ENCODE measurements at places on chromosomes 3 and 15. TPM values are rescaled to one million over a fixed set of nuclear protein-coding genes. Genes with fewer than 3 reads are reported as not detected.
A peak's percentile ranks its signal among the peaks of the same experiment; 100 is the strongest.

DNA sequence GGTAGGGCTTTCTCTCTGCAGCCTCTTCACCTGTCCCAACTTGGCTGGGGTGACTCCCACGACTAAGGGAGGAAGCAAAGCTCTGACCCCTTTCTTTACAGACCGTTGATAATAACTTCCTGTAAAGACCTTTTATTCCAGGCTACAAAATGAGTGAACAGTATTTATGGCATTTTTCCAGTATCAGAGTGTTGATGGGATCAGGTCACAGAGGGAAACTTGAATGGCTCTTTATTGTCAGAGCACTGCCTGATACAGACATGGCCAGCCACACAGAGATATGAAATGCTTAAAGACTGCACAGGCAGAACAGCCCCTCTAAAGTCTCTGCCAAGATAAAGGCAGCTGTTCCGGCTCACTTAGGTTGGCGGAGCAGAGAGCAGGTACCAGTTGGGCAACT lies 1033.9 kb upstream of the NR2F2 start:
- no peak for DNase-seq

ATP8B4 gene
- total RNA-seq: 75.3 TPM

- no peak for DNase-seq
Observed at GRCh38 chr3:23203708-23204330, 692 bp downstream of the UBE2E2 start.

ESYT3 gene
- total RNA-seq: 0.09 TPM

NOX5 gene
- total RNA-seq: 0.21 TPM

DNA sequence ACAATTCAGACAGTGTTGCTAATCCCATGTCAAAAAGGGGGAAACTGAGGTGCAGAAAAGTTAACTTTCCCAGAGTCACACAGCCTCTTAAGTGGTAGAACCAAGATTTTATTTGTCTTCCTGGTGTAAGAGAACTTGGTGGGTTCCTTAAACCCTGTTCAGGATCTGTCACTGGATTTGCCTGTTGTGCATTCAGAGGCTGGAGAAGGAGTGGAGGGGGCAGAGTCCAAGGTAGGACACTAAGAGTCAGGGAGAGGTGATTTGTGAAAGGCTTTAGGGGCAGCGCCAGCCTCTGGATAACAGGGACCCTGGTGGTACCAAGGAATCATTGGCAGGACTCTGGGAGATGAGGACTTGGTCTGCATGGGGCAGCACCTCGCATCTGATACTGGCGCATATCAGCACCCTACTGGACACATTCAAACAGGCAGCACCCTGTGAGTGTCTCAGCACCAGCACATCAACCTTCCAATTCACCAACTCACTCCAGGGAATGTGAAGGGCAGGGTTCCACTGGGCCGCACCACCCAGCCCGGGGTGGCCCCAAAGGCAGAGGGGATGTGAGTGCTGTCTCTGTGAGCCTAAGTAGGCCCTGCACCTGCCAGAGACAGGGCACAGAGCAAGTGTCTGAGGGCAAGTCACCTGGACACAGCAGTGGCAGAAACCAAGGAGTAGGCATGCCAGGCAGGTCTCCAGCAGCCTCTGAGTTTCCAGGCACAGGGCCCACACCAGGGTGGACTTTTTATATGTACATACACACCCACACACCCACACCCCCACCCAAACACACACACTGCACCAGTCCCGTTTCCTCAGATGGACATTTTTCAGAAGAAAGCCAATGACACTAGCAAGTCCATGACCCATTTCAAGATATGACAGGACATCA lies 71.6 kb downstream of the LIPC start:
- DNase-seq: no peak

SST gene
- total RNA-seq: not detected

DNA sequence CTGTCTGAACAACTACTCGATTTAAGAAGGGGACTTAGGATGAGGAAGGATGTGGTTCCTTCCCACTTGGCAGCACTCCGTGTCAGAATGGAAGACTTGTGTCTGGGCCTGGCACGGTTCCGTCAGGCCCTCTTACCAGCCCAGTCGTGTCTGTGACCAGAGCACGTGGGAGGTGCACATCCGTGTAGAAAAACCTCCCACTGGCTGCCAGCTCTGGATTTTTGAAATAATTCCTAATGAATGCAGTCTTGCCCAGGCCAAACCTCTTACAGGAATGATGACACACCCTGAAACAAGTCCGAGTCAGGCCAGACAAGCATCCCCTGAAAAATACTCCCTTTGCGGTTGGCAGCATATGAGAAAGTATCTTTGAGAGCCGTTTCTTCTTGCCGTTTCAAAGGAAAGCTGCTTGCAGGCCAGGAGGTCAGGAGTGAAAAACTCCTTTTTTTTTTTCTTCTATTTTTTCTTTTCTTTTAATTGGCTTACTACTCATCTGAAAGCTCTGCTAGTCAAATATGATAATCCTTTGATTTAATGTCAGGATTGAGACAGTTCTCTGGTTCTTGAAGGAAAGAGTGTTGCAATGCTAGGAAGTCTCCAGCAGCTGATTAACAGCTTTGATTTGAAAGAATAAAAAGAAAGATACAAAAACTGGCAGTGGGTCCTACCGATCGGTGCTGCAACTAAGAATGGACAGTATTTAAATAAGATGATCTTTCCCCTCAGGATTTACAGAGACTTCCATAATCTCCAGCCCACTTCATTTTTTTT lies 19.8 kb downstream of the IL1RAP start:
- DNase-seq: no peak

GRCh38 chr3:126751611-126752302 lies 47.7 kb downstream of the CHCHD6 start:
- no peak for DNase-seq

ETV5 gene
- 1.3 TPM for total RNA-seq

NTRK3 gene
- total RNA-seq: 0.51 TPM

- DNase-seq: peak; percentile 44
Observed at GRCh38 chr3:38374221-38374620, 27.6 kb downstream of the XYLB start.

DNA sequence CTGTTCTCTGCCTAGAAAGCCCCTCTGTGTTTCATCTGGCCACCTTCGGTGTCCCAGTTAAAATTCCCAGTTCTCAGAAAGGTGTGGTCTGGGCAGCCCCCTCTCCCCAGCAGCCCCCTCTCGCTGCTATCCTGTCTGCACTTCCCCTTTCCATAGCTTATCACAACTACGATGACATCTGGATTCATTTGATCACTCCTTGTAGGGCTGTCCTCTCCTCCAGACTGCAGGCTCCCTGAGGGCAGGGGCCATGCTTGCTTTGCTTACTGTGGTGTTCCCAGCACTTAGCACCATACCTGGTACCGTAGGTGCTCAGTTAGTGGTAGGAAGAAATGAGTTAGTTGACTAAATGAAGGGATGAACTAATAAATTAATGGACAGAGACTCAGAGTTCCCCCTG lies 26.3 kb upstream of the GOLGA6C start:
- DNase-seq: no peak

DNA sequence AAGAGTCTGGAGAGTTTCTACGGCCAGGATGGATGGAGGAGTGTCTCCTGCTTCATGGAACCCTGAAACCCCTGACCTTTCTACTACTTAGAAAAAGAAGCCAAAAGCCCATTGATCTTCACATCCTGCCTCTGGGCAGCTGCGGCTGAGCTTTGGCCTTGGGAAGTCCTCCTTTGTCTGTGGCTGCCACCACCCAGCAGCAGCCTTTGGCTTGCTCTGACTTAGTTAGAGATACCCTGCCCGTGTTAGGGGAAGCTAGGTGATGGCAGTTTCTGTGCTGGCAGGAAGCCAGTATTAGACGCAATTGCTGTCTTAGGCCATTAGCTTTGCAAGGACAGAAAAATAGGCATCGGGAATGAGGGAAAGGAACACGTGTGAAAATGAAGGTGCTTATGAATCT lies 18.8 kb downstream of the APH1B start:
- no peak for DNase-seq

GPR27 gene
- 0.62 TPM for total RNA-seq

PP2D1 gene
- not detected for total RNA-seq

GRCh38 chr15:38145651-38146111 lies 107.0 kb upstream of the SPRED1 start:
- DNase-seq: no peak

- DNase-seq: no peak
Observed at GRCh38 chr15:60993948-60994347, 235.2 kb downstream of the RORA start.

SYNM gene
- 0.55 TPM for total RNA-seq

- no peak for DNase-seq
Observed at GRCh38 chr15:27831384-27832236, 267.5 kb downstream of the OCA2 start.

CNTN3 gene
- not detected for total RNA-seq

- DNase-seq: no peak
Observed at GRCh38 chr3:141116721-141117120, 65.6 kb downstream of the SPSB4 start.

PLA2G4E gene
- total RNA-seq: not detected

NT5DC2 gene
- 77.9 TPM for total RNA-seq

DNA sequence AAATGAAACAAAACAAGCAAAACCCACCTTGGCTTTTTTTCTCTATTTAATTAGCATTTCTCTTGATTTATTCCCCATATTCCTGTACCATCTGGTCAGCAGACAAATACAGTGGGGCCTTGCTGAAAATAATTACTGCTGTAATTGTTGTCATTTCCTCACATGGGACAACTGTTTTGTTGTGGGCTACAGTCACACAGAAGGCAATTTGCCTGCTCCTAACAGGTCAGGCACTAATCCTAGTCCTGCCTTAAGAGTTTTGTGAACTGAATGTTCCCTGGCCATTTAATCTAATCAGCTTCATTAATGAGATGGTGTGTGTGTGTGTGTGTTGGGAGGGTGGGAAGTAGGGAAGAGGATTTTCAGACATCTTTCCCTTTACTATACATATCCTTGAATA lies 11.6 kb downstream of the TRPC1 start:
- DNase-seq: no peak

DNA sequence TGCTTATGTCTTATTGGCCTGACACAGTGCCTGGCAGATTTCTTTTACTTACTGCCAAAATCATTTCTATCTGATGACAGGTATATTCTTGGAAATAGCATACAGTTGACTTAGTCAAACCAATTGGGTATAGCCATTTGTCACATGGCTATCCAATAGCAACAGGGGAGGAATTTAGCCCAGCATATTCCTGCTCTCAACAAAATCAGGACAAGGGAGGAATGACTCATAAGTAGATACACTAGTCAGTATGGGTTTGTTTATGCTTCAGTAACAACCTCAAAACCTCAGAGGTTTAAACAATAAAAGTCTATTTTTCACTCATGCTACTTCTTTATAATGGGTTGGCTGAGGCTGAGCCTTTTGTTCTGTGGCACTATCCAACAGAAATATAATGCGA lies 38.0 kb upstream of the VILL start:
- DNase-seq: no peak

CCR9 gene
- not detected for total RNA-seq

SERINC4 gene
- 0.28 TPM for total RNA-seq

SPTBN5 gene
- total RNA-seq: 0.90 TPM

GRCh38 chr3:112742934-112743333 lies 102.0 kb upstream of the CCDC80 start:
- DNase-seq: no peak

RLBP1 gene
- total RNA-seq: 0.52 TPM

BCL2A1 gene
- total RNA-seq: 104 TPM

MKRN3 gene
- total RNA-seq: 1.0 TPM

IL17RE gene
- 0.78 TPM for total RNA-seq

- DNase-seq: no peak
Observed at GRCh38 chr3:40624189-40624769, 99.5 kb downstream of the ZNF621 start.

GRCh38 chr15:45429941-45430792 lies 51.8 kb upstream of the GATM start:
- peak; percentile 80 for DNase-seq

GRCh38 chr15:85005319-85005718 lies 23.7 kb downstream of the PDE8A start:
- no peak for DNase-seq

PRSS50 gene
- total RNA-seq: not detected

TIMP4 gene
- 0.92 TPM for total RNA-seq

- no peak for DNase-seq
Observed at GRCh38 chr15:70955151-70955550, 62.5 kb downstream of the LRRC49 start.

DNA sequence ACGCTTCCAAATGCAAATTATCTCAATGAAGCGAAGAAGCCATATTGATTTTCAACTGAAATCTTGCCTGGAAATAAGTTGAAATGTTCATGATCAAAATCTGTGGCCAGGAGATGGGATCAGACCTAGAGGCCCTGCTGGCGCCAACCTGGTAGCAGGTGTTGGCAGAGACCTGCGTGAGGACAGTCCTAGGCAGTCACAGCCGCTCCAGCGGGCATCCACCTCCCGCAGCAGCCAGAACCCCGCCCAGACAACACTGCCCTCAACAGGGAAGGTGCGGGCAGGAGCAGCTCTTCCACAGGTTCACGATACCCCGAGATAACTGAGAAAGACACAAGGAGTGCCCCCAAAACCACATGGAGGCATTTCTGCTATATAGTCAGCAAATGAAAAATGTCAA lies 145.3 kb downstream of the XXYLT1 start:
- no peak for DNase-seq

GRCh38 chr15:32042269-32042972 lies 12.1 kb downstream of the CHRNA7 start:
- no peak for DNase-seq

GRCh38 chr3:116096631-116097030 lies 348.7 kb downstream of the LSAMP start:
- no peak for DNase-seq

GRCh38 chr3:78957456-78957855 lies 810.3 kb downstream of the ROBO1 start:
- DNase-seq: no peak

- no peak for DNase-seq
Observed at GRCh38 chr3:48516571-48516970, 12.6 kb upstream of the SHISA5 start.

KLHL6 gene
- 29.7 TPM for total RNA-seq

DNA sequence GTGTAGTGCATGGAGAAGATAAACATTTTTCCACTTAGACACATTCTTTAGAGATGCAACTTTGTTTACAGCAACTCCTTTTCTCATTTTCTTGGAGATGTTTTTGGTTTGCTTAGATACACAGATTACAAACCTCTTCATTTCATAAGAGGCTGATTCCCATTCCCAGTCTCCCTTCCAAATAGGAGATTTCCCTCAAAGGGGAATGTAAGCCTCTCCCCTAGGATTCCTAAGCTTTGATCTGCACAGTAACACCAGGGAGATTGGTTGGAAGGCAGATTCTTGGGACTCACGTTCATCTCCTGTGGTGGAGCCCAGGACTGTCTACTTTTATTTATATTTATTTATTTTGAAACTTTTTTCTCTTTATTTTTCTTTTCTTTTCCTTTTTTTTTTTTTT lies 63.2 kb downstream of the MCTP2 start:
- DNase-seq: no peak

All from activated T-helper 2 cell treated with anti-CD3 and anti-CD28 coated beads, Interferon-gamma antibody, Interleukin-2, Interleukin-4, amounts not matched to agents 10 μg/mL and 5 μg/mL and 100 μg/mL, durations not matched to agents 14 hours and 24 hours and 36 hours (primary cell).